ENCODE measurements at places on chromosomes 13 and 19.

DNA sequence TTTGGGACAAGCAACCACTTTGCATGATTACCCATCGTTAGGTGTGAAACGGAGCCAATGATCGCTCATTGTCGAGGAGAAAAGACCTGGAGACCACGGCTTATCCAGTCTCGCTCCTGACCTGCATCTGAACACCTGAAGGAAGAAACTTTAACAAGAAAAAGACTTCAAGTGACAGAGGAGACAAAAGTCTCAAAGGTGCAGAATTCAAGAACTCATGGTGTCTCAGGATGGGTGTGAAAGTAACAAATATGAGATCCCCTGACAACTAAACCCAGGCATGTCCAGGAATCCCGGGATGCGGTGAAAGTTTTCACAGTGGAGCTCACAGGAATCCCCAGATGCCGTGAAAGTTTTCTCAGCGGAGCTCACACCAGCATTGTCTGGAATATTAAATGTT, 6.3 kb upstream of the ATP11A start:
- no peak for DNase-seq

GRCh38 chr19:3537101-3537437, 1.9 kb upstream of the TEKTIP1 start:
- DNase-seq = no peak

DNA sequence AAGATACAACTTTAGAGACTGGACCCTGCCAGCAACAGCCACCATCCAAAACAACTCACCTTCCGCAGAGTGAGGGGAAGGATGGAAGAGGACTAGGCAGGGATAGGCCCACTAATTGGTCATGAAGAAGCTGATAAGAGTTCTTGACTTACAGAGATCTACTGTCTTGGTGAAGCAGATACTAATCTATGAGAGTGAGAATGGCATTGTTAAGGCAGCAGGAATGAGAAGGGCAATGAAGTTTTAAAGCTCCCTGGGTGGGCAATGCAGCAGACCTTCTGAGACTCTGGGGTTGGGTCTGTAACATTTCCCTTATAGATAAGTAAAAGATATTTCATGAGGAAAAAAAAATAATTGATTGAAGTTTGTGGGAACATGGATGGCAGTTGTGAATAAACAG, 63.7 kb downstream of the KLF12 start:
- DNase-seq = no peak

DNA sequence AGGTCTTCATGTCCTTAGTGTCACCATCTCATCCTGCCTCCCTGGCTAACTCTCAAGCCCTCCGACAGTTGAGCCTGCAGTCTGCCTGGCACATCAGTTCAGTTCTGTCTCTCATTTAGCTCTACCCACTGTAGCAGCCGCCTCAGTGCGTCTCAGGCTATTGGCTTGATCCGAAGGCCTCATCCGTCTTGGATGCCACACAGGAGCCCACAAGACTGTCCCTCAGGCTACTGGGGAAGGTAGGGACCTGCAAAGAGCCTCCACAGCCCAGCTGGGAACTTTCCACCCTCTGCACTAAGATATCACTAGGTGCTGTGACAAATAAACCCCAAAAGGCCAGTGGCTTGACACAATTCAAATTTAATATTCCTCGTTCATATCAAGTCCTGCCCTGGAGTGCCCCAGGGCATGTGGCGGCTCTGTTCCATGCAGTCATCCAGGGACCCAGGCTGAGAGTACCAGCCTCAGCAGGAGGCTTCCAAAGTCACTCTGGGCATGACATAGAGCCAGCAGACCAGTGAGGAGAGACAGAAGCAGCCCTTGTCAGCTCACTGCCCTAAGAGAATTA, 5.7 kb downstream of the VSTM2B start:
- no peak for DNase-seq

GRCh38 chr13:69755101-69755500, 352.5 kb upstream of the ATXN8OS start:
- DNase-seq = no peak

DNA sequence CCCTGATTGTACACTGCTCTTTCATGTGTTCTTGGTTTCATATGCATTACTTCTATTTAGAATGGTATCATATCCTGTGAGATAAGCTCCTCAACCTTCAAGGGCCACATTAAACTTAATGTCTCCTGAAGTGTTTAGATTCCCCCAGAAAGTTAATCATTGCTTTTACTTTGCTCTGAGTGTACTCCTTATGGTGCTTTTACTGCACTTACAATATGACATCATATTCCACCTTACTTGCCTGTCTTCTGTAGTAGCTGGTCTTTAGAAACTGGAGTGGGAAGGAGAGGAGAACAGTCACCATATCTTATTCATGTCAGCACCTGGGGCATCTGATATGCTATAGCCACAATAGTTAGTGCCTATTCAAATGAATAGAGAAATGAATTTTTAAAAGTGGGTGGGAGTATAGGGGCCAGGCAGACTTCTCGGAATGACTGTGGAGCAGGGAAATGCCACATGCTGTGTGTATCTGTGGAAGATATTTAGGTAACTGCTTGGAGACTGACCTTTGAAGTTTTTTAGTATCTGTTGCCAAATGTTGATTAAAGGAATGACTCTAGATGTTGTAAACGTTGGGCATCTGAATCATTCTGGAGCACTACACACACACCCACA, 40.2 kb downstream of the SLAIN1 start:
- DNase-seq = no peak

- DNase-seq = no peak
Observed at GRCh38 chr13:90591260-90591926, 756.1 kb upstream of the MIR17HG start.

DNA sequence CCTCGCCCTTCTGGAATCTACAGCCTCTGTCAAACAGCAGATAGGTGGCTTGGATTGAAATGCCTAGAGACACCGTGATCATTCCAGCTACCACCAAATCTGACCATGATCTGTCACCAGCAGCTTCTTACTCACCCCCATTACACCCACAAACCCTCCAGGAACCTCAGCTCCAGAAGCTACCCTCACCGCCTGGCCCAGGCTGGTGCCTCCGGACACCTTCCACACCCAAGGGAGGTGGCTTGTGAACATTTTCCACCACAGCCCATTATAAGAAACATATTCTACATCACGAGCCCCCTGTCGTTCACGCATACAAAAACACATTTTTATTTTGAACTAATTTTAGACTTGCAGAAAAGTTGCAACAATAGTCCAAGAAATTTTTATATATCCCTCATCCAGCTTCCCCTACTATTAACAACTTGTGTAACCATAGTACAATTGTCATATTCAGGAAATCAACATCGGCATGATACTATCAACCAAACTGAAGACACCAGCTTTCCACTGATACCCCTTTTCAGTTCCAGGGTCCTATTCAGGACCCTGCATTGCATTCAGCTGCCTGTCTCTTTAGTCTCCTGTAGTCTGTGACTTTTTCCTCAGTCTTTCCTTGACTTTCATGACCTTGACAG, 15.4 kb upstream of the UBE2L5 start:
- no peak for DNase-seq

GRCh38 chr13:90883592-90883991, 463.9 kb upstream of the MIR17HG start:
- no peak for DNase-seq

- no peak for DNase-seq
Observed at GRCh38 chr13:39876258-39876657, 220.8 kb downstream of the COG6 start.

- DNase-seq = no peak
Observed at GRCh38 chr19:1076046-1076386, 9.0 kb downstream of the ARHGAP45 start.

DNA sequence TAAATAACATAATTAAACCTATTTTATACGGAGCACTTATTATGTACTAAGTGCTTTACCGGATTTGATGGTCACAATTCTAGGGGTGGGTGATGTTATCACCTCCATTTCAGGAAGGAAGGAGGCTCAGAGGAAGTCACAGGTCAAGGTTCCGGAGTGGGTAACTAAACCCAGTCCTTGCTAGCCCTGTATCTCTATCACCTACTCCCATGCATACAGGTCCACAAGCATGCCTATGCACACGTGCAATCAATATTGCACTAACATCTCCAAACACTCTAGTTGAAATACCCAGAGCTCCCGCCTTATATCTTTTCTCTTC, 17.8 kb upstream of the FOSB start:
- DNase-seq = no peak

DNA sequence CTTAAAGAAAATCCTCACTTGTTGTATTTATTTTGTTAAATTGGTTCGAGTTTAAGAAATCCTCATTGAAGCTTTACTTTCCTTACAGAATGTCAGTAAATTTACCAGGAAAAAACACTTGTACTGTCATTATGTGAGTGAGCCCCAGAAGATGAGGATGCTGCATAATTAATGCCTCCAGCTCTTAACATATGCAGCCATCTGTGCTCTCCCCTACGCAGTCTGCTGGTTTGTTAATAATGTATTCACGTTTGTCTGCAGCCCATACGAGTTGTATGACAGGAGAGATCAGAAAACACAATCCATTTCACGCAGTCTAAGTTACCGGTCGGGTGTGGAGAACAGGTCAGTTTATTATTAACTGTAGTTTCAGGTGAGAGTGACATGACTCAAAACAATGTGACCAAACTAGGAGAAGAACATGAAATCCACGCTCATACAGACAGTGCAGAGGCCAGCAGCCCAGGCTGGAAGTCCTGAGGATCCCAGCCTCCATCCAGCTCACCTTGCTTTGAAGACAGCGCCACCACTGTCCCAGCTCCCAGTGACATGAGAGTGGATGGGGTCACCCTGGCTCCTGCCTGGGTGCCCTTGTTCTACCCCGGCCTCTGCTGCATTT, 19.8 kb upstream of the ATP11A start:
- no peak for DNase-seq

- DNase-seq = no peak
Observed at GRCh38 chr13:51045451-51045850, 65.6 kb downstream of the C13orf42 start.

DNA sequence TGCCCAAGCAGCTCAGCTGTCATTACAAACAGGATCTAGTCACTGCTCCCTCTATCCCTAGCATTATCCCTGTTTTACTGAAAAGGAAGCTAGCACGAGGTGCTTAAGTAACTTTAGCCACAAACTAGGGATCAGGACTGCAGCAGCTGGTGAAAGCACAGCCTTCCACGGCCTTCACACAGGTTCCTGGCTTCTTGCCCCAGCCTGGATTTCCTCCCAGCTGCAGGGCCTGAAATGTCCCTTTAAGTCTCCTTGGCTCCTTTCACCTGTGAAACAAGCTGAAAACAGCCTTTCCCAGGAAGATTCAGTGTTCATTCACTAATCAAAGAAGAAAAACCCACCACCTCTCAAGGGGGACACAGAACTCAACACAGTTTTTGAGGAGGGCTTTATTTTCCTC, 754.5 kb downstream of the DIAPH3 start:
- no peak for DNase-seq

GRCh38 chr19:29678484-29679106, 13.3 kb downstream of the PLEKHF1 start:
- DNase-seq = no peak

- DNase-seq = peak; percentile 64
Observed at GRCh38 chr19:3224346-3225168, at the start of gene CELF5. Gene CELF5, plus strand, starts transcription at chr19:3224661. Its CDS starts 79 bp downstream, at chr19:3224740.

DNA sequence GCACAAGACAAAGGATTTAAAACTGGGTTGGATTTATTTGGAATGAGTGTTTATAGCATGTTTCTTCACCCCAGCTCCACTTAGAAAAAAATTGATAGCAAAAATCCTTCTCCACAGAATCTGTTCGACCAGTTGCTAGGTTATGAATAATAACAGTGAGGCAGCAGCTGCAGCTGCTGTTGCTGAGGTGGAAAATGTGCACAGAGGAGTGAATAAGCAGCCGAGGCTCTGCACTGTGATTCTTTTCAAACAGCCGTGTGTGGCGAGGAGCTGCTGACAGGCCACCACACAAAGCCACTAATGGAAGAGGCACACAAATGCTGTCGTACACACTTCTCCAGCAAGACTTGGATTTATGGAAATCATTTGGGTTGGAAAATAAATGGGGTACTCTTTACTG, 6.4 kb upstream of the RASL11A start:
- DNase-seq = no peak

DNA sequence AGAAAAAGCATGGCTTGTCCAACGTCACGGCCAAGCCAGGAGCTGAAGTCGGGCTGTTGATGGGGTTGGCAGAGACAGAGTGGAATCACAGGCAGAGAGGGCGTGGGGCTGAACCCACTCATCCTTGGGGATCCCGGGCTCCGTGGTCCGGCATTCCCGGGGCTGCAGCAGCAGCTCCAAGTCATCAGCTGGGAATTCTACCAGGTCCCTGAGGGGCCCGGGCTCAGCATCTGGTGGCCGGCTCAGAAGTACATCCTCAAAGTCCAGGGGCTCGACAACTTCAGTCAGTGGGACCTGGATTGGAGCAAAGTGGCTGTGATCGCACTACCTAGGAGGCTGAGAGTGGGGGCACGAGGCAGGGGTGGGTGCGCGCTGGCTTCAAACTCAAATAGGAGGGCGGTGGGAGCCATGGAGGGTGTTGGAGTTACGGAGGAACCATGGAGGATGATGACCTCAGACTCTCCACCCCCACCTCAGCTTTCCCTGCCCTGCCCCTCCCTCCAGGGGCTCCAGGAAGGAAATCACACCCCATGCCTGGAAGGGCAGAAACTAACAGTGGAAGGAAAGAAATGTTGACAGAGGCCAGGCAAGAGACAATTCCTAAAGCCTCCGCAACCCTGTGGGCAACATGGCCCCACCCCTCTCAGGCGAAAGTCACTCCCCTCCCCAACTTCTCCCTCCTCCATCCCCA, 9.5 kb downstream of the DOCK6 start:
- no peak for DNase-seq

DNA sequence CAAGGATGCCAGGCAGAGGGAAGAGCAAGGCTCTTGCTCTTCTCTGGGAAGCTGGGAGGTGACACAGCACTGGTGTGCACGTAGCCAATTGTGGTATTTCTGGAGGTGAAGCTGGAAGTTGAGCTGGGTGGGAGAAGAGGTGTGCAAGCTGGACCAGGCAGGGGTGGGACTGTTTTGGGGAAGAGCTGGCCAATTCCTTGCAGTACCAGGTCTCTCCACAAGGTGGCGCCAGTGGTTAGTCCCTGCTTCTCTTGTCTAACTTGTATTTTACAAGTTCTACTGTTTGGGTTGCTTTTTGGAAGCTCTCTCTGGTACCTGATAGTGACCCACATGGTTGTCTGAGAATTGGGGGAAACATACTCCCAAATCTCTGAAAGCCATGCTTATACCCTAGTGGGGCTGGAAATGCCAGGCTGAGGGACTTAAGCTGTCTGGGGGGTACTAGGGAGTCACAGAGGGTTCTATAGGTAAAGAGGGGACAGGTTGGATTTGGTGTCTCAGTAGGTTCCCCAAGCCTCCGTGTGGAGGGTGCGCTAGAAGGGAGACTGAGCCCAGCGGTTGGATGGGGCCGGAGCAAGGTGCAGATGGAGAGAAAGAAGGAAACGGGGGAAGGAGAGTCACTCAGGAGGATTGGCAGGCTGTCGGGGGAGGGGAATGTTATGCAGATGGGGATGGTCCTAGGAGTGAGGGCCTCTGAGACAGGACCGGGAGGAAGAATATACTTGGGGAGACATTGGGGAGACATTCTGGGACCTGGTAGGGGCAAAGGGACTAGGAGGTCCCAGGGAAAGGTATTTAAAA, 3.0 kb downstream of the HPN start:
- peak; percentile 68 for DNase-seq
